ENCODE measurements at places on chromosomes 7 and 10. TPM values are rescaled to one million over a fixed set of nuclear protein-coding genes. Genes with fewer than 3 reads are reported as not detected.

DNA sequence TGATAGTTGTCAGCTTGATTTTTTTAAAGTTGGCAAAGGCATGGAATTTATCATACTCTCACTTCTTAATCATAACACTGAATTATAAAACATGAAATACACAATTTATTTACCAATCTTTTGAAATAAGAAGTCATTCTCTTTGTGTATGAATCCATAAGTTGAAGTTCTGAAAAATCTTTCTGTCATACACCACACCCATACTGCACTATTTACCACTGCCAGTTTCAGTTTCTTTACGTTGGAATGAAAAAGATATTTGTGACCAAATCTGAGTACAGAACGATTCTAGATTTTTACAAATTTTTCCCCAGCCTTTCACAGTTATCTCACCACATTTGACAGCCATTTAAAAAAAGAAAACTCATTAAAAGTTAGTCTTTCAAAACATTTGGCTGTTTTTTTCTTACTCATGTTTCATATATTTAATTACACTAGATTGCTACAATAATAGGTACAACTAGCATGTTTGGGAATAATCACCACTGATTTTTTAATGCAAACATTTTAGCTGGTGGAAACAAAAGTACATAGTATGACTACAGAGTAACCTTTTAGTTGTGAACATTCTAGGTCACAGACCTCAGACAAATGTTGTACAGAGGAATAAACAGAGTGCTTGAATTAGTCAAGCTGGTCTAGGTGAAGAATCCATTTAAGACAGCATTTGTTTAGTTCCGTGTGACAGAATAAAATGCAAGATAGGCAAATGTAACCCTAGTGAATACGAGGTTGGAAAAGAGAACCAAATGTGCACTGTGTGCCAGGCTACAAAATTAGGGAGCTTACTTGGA lies 185.0 kb upstream of the LRRN3 start:
- no peak for DNase-seq

DNA sequence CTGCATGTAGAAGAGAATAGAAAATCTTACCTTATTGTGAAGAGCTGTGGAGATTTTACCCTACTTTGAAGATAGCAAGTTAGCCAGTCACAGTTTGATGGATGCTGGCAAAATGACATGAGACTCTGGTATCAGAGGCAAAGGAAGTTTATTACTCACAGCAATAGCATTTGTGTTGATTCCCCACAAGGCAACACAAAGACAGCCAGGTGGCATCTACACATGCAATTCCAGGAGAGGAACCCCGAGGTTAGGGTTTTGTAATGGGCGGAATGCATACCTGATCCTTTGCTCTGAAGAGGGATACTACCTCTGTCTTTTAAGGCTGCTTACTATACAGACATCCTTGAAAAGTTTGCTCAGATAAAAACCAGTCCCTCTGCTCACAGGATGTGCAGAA lies 59.5 kb downstream of the AHR start:
- no peak for DNase-seq

GRCh38 chr10:126781450-126782216 lies 111.1 kb upstream of the C10orf90 start:
- no peak for DNase-seq

DNA sequence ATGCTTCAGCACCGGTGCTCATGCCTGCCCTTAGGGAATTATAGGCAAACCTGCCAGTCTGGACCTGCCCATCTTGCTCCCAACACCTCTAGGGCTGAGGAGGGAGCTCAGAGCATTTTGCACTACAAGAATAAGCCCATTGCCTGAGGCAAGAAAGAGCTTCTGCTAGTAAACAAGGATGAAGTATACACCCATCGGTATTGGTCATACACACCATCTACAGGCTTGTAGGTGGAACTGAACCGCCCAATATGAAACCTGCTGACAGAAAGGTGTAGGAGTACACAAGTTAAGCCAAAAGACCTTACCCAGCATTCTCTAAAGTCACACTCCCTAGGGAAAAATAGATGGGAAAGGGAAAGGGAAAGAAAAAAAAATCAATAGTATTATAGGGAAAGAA lies 957.0 kb upstream of the LRRTM3 start:
- DNase-seq: no peak

DNA sequence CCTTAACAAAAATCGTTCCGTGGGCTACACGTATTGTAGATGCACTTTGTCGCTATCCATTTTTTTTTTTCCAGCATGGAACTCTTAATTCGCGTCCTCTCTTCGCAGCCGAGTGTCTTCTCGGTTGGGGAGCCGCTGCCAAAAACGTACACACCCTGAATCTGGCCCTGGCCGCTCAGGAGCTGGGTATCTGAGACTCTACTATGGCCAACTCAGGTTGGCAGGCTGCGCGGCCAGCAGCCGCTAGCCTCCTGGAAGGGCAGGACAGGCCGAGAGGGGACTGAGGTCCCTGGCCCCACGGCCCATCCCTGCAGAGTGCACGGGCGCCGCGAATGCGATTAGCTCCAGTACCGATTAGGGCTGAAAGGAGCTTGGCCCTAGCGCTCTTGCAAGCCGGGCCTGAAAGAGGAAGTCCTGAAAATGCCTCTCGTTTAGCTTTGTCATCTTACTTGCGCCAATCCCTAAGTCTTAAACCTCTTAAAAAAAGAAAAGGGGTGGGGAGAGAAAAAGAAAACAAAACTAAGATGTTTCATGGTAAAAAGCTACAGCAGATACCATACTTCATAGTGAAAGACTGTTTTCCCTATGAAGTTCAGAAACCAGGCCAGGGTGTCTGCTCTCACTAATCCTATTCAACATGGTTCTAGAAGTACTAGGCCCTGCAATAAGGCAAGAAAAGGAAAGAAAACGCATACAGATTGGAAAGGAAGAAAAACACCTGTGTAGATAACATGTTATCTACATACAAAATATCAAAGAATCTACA lies 113.2 kb upstream of the RHEB start:
- no peak for DNase-seq

DNA sequence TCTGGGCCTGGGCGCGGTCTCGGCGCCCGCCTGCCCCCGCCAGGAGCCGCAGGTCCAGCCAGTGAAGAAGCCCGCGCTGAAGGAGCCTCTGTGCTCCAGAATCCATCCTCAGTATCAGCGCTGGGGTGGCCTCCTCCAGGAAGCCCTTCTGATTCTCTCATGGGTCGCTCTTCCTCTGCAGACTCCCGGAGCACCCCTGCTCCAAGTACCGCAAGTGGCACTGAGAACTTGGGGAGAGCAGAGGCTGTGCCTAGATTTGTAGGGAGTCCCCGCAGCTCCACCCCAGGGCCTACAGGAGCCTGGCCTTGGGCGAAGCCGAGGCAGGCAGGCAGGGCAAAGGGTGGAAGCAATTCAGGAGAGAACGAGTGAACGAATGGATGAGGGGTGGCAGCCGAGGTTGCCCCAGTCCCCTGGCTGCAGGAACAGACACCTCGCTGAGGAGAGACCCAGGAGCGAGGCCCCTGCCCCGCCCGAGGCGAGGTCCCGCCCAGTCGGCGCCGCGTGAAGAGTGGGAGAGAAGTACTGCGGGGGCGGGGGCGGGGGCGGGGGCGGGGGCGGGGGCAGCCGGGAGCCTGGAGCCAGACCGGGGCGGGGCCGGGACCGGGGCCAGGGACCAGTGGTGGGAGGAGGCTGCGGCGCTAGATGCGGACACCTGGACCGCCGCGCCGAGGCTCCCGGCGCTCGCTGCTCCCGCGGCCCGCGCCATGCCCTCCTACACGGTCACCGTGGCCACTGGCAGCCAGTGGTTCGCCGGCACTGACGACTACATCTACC lies at the start of gene ALOX5:
ALOX5 (plus strand) TSS at position 641 of the 774 bp plus-strand sequence; CDS start at position 705, 64 bp downstream.
- no peak for DNase-seq

- DNase-seq: peak; percentile 23
Measured at GRCh38 chr7:14720785-14721184, 181.8 kb downstream of the DGKB start.

DNA sequence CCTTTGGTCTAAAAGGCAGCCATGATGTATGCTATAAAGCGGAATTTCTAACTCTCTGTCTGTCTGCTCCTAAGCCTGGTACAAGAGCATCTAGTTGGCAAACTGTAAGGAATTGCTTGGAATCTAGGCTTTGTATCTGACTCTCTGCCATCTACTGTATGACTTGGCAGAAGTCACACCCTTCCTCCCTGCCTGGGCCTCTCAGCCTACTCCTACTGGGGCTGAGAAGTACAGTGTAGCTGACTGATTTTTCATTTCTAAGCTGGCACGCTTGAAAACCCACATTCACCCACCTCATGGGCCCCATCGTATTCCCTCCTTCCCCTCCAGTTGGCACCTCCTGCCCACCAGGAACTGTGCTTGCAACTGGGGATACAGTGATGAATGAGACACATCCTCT lies 435.2 kb downstream of the PLXNA4 start:
- no peak for DNase-seq

The SLC18A2 gene
- polyA plus RNA-seq: 2.5 TPM

The NEUROD6 gene
- polyA plus RNA-seq: not detected

All from urinary bladder (tissue), 4 donors.